Karpas-422 (cell line): ENCODE measurements at places on chromosomes 4 and X.

GRCh38 chr4:151854731-151855130 lies 93.9 kb upstream of the GATB start:
- H3K27me3 ChIP-seq = no peaks in the 10 kb centered on the region
- H3K4me1 ChIP-seq = peaks cover 13% of the 10 kb centered on the region

DNA sequence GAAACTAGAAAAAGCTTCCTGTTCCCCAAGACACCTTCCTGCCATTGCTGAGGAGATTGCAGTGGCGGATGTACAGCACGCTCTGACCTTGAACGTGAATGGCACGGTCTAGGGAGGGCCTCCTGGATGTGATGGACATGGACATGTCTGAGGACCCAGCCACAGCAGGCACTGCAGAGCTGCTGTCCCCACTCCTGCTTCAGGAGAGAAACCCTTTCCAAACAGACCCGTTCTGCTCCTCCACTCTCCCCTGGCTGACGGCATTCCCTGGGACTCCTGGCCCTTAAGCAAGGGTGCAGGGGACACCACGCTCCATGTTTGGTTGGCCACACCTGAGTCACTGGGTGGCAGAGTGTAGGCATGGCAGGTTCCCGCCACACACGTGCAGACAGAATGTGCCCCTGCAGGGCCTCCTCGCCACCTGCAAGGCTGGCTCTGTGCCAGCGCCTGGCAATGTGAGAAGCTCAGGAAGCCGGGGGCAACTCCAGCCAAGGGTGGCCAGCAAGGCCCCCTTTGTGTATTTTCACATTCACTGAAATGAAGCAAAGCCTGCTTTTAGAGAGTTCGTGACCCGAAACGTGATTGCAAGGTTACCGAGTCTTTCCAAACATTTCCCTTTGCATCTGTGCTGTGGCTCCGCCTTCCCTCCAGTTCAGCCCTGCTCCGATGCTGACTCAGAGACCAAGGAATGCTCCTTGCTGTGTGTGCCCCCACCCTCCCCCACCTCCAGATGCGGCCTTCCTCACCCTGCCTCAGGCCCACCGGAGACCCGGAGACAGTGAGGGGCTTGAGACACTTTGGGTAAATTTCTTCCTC lies 46.1 kb downstream of the HTRA3 start:
- no peaks in the 10 kb centered on the region for H3K4me1 ChIP-seq
- H3K4me3 ChIP-seq = no peak overlapping the region
- DNase-seq = no peak
- H3K27me3 ChIP-seq = no peaks in the 10 kb centered on the region
- no peaks in the 10 kb centered on the region for H3K36me3 ChIP-seq

DNA sequence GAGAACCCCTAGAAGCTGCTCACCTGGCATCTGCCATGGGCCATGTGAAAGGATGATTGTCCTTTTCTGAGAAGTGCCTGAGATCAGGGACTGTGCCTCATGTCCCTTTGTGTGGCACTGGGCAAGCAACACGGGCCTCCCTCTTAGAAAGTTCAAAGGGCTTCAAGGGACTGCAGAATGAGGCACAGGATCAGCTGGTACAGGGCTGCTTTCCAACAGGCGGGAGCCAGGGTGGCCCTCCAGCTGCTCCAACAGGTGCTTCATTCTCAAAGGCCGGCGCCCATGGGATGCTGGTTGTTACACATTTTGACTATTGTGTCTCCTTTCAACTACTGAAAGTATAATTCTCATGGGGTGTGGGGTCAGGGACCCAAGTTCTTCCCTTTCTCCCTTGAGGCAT lies 114.7 kb downstream of the ENPP6 start:
- DNase-seq = no peak
- H3K27ac ChIP-seq = no peak overlapping the region
- H3K4me3 ChIP-seq = no peak overlapping the region
- H3K27me3 ChIP-seq = no peaks in the 10 kb centered on the region
- no peaks in the 10 kb centered on the region for H3K36me3 ChIP-seq

- DNase-seq = no peak
- peaks cover 9% of the 10 kb centered on the region; the same call in 1 of the 2 replicates for H3K4me1 ChIP-seq
- no peak overlapping the region for H3K4me3 ChIP-seq
- no peak overlapping the region for H3K27ac ChIP-seq
Measured at GRCh38 chrX:107563824-107564223, 64.5 kb upstream of the PRPS1 start.

- no peak overlapping the region for H3K4me3 ChIP-seq
Measured at GRCh38 chr4:102311912-102312311, 33.4 kb downstream of the SLC39A8 start.

DNA sequence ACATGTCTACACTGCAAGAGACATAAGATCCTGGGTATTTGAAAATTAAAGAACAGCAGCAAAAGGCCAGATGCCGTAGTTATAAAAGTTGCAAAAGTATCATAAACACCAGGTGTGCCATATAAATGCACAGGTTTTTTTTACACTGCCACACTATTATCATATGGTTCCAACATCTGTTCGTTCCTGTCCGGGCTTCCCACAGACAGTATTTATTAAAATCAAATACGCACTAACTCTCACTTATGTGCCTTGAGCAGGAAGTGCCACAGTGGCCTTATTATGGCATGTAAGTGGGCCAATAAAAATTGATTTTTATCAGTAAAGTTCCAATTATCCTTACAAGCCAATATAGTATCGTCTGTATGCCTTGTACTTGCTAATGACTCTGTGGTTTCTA lies 873.2 kb downstream of the RPA4 start:
- no peaks in the 10 kb centered on the region for H3K36me3 ChIP-seq
- no peak for DNase-seq
- H3K27me3 ChIP-seq = no peaks in the 10 kb centered on the region
- H3K4me1 ChIP-seq = no peaks in the 10 kb centered on the region
- H3K4me3 ChIP-seq = no peak overlapping the region

- H3K4me1 ChIP-seq = no peaks in the 10 kb centered on the region
- no peak overlapping the region for H3K27ac ChIP-seq
- no peaks in the 10 kb centered on the region for H3K27me3 ChIP-seq
- no peaks in the 10 kb centered on the region for H3K36me3 ChIP-seq
- H3K4me3 ChIP-seq = no peak overlapping the region
- DNase-seq = no peak
Measured at GRCh38 chrX:13474164-13474516, 95.3 kb upstream of the EGFL6 start.

GRCh38 chr4:107153228-107153627 lies 117.1 kb upstream of the DKK2 start:
- H3K4me1 ChIP-seq = no peaks in the 10 kb centered on the region
- peak; percentile 43 for DNase-seq
- no peaks in the 10 kb centered on the region for H3K27me3 ChIP-seq

GRCh38 chrX:140318296-140318695 lies 186.6 kb downstream of the SOX3 start:
- H3K4me3 ChIP-seq = no peak overlapping the region
- DNase-seq = no peak
- H3K36me3 ChIP-seq = no peaks in the 10 kb centered on the region
- H3K27me3 ChIP-seq = no peaks in the 10 kb centered on the region
- no peaks in the 10 kb centered on the region for H3K4me1 ChIP-seq
- H3K27ac ChIP-seq = no peak overlapping the region

- H3K27me3 ChIP-seq = no peaks in the 10 kb centered on the region
- no peak for DNase-seq
- H3K4me1 ChIP-seq = no peaks in the 10 kb centered on the region
- no peaks in the 10 kb centered on the region for H3K36me3 ChIP-seq
- H3K27ac ChIP-seq = no peak overlapping the region
Measured at GRCh38 chr4:37516057-37516775, 170.0 kb downstream of the RELL1 start.

GRCh38 chrX:15410947-15411346 lies 26.7 kb upstream of the VEGFD start:
- peaks cover 17% of the 10 kb centered on the region for H3K4me1 ChIP-seq
- no peak overlapping the region for H3K27ac ChIP-seq
- H3K27me3 ChIP-seq = no peaks in the 10 kb centered on the region
- H3K4me3 ChIP-seq = no peak overlapping the region
- no peak for DNase-seq

- no peak overlapping the region for H3K27ac ChIP-seq
- H3K36me3 ChIP-seq = no peaks in the 10 kb centered on the region
- DNase-seq = no peak
- no peak overlapping the region for H3K4me3 ChIP-seq
Measured at GRCh38 chr4:153025406-153025805, 89.3 kb downstream of the FHDC1 start.

DNA sequence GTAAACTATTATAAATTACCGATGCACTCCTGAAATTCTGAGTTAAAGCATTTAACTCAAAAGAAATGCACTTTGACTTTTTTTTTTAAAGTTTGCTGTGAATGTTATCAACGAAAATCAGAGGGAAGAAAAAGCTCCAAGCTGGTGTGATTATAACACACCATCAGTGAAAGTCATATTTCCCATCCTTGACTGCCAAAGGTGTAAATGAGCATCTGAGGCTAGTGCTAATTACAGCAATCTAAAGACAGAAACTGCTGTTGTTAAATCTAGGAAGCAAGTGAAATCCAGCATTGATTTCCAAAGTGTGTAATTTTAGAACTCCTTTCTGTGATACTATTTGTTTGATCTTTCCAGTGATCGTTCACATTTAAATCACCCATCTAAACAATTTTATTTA lies 1538.8 kb downstream of the TECRL start:
- no peak for DNase-seq
- H3K36me3 ChIP-seq = no peaks in the 10 kb centered on the region
- H3K4me1 ChIP-seq = no peaks in the 10 kb centered on the region
- H3K27ac ChIP-seq = no peak overlapping the region

DNA sequence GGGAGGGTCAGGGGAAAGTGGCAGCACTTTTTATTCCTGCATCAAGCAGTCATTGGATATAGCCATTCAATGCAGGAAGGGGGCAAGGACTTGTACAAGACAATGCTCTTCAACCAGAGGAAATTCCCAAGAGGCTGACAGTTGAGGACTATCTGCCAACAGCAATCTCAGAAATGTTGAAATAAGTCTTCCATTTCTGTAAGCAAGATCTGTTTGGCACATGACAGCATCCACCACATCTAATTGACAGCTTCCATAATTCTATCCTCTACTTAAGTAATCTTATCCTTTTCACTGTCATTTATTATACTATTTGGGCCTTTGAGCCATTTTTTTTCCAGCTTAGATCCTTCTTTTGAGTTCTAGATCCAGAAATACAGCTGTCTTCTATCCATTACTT lies 110.7 kb downstream of the CFAP299 start:
- H3K27me3 ChIP-seq = no peaks in the 10 kb centered on the region
- no peaks in the 10 kb centered on the region for H3K36me3 ChIP-seq
- no peaks in the 10 kb centered on the region for H3K4me1 ChIP-seq
- DNase-seq = no peak

DNA sequence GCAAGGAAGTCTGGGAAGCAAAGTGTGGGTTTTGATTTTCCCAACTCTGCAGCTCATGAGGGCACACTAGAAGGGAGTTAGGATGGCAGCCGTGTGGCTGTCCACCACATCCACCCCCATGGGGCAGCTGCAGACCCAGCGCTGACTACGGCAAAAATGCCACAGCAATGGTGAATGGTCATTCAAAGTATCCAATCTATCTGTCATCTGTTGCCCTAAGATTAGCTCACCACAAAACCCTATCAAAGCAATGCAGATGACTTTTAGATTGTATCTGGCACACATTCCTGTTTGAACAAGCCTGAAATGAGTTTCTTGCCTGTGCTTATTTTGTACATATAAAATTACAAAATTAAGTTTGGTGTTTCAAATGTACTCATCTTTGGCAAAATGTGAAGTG lies 29.7 kb upstream of the HPSE start:
- H3K27ac ChIP-seq = no peak overlapping the region
- H3K4me1 ChIP-seq = no peaks in the 10 kb centered on the region
- no peaks in the 10 kb centered on the region for H3K36me3 ChIP-seq
- DNase-seq = no peak

GRCh38 chrX:138519296-138519695 lies 192.2 kb downstream of the FGF13 start:
- no peak overlapping the region for H3K4me3 ChIP-seq
- H3K27ac ChIP-seq = no peak overlapping the region
- DNase-seq = no peak
- no peaks in the 10 kb centered on the region for H3K4me1 ChIP-seq
- H3K27me3 ChIP-seq = no peaks in the 10 kb centered on the region

- no peak overlapping the region for H3K27ac ChIP-seq
- no peak for DNase-seq
- H3K36me3 ChIP-seq = no peaks in the 10 kb centered on the region
- no peaks in the 10 kb centered on the region for H3K27me3 ChIP-seq
- no peak overlapping the region for H3K4me3 ChIP-seq
Measured at GRCh38 chr4:79249881-79250503, 75.9 kb downstream of the NAA11 start.

GRCh38 chrX:8632924-8633323 lies 99.0 kb downstream of the ANOS1 start:
- no peaks in the 10 kb centered on the region for H3K27me3 ChIP-seq
- no peak for DNase-seq
- H3K27ac ChIP-seq = no peak overlapping the region
- H3K4me1 ChIP-seq = no peaks in the 10 kb centered on the region

GRCh38 chr4:168551945-168552695 lies 55.3 kb downstream of the PALLD start:
- DNase-seq = no peak
- no peak overlapping the region for H3K27ac ChIP-seq
- no peaks in the 10 kb centered on the region for H3K4me1 ChIP-seq
- H3K27me3 ChIP-seq = no peaks in the 10 kb centered on the region
- H3K36me3 ChIP-seq = no peaks in the 10 kb centered on the region

DNA sequence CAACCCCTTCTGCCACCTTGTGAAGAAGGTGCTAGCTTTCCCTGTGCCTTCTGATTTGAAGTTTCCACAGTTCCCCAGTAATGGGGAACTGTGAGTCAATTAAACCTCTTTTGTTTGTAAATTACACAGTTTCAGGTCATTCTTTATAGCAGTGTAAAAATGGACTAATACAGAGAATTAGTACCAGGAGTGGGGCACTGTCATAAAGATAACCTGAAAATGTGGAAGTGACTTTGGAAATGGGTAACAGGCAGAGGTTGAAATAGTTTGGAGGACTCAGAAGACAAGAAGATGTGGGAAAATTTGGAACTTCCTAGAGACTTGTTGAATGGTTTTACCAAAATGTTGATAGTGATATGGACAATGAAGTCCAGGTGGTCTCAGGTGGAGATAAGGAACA lies 131.0 kb upstream of the HAND2 start:
- no peak for DNase-seq
- H3K4me1 ChIP-seq = no peaks in the 10 kb centered on the region
- H3K27me3 ChIP-seq = no peaks in the 10 kb centered on the region
- H3K4me3 ChIP-seq = no peak overlapping the region
- no peaks in the 10 kb centered on the region for H3K36me3 ChIP-seq
- H3K27ac ChIP-seq = no peak overlapping the region

DNA sequence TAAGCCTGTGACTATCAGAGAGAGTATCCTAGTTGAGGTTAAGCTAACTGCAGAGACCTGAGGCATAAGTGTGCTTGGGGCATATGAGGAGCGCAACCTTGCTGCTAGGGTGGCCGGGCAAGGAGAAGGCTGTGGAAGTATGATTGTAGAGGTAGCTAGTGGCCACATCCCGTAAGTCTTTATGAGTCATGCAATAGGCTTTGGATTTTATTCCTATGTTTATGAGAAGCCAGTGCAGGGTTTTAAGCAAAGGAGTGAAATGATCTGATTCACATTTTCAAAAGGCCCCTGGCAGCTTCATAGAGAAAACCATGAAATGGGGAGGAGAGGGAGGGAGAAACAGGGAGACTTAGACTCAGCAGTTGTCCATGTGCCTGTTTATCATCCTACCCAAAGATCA lies 92.1 kb upstream of the WDFY3 start:
- H3K27ac ChIP-seq = no peak overlapping the region
- no peaks in the 10 kb centered on the region for H3K27me3 ChIP-seq
- H3K4me3 ChIP-seq = no peak overlapping the region
- no peak for DNase-seq
- H3K4me1 ChIP-seq = no peaks in the 10 kb centered on the region
